ENCODE measurements at places on chromosomes 3 and 15. TPM values are rescaled to one million over a fixed set of nuclear protein-coding genes. Genes with fewer than 3 reads are reported as not detected.

GRCh38 chr3:152385761-152386160 lies 117.0 kb downstream of the MBNL1 start:
- DNase-seq, result no peak

DNA sequence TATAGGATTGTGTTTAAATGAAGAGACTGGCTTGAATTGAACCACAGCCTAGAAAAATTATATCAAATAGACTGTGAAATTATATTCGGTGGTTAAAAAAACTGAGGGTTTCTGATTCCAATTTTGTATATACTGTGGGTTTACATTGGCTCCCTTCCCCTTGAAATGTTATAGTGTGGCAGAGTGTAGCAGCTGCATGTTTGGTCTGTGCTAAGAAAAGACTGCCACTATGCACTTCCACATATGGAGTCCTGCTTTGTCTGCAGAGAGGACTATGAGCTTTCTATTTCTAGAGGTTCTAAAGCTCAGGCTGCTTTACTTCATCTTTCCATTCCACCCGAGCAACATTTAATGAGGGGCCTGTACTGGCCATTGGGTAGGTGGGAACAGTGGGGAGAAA lies 112.3 kb downstream of the P3H2 start:
- no peak for DNase-seq

GRCh38 chr3:85821130-85821756 lies 862.5 kb downstream of the CADM2 start:
- no peak for DNase-seq

The VEPH1 gene
- 4.9 TPM for total RNA-seq

DNA sequence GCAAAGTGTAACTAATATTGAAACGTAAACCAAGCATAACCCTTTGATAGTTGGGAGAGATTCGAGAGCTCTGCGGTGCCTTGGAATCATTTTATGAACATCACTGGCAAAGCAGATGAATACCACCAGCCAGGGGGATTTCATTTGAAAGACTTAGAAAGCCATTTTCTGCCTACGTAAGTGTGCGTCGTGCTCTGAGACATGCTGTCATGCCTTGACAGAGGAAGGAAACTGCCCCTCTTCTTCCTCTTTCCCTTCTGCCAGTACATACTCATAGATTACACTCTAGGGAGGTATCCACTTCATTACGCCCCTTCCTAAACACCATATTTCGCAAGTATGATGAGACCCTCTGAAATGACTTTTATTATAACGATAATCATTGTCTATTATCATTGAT lies 3.3 kb upstream of the MTHFS start:
- no peak for DNase-seq

DNA sequence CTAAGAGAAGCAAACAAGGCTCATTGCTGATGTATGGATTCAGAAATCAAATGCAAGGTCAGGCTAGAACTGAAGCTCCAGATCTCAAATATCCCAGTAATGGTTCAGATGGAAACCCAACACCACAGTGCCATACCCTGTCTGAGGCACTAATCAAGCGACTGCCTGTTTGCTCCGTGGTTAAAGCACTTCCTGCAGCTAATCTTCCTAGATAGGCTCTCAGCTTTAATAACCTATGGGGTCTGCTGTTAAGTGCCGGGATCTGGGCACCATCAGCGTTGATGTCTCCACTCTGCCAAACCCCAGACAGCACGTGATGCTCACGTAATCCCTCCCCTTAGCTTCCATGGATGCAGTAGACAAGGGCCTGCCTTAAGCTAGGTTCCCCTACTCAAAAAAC lies 262.6 kb downstream of the MECOM start:
- DNase-seq, result no peak

The SLC22A13 gene
- total RNA-seq, result 0.47 TPM

The GALNT15 gene
- total RNA-seq, result 0.05 TPM

The XYLB gene
- total RNA-seq, result 14.0 TPM

The STAG1 gene
- total RNA-seq, result 29.4 TPM

The BCHE gene
- total RNA-seq, result not detected

GRCh38 chr3:171460725-171461524 lies 720 bp upstream of the TNIK start:
- DNase-seq, result peak; percentile 44

The SNX22 gene
- total RNA-seq, result 6.3 TPM

DNA sequence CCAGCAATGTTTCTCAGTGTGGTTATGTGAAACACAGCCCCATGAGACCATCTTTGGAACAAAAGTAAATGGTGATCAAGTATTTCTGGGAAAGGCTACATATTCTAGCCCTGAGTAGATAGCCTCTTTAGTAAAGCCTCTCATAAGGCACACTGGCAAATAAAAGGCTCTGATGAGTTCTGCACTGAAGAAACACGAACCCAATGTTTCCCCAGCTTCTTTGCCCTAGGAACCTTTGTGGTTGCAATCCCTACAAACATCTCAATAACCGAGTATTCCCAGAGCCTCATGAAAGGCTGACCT lies 41.8 kb downstream of the RAB6B start:
- no peak for DNase-seq

GRCh38 chr3:186477876-186478275 lies 66.3 kb downstream of the CRYGS start:
- no peak for DNase-seq

- no peak for DNase-seq
Measured at GRCh38 chr3:8020047-8020841, 481.4 kb upstream of the LMCD1 start.

The RLBP1 gene
- 0.12 TPM for total RNA-seq

DNA sequence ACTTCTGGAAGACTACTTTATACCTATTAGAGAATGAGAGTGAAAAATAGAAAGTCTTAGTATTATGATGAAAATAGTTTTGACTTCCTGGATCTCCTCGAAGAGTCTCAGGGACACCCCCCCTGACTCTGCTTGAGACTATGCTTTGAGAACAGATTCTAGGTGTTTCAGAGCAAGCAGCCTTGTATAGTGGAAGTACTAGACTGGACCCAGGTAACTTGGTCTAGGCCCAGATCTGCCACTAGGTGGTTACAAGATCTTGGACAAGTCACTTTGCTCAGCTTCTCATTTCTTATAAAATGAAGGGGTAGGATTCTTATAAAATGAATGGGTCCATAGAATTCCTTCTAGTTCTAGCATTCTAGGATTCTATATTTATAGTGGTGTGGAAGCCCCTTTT lies 9.1 kb downstream of the ABHD5 start:
- DNase-seq, result no peak

- DNase-seq, result no peak
Measured at GRCh38 chr3:195758721-195759353, 38.1 kb downstream of the MUC20 start.

DNA sequence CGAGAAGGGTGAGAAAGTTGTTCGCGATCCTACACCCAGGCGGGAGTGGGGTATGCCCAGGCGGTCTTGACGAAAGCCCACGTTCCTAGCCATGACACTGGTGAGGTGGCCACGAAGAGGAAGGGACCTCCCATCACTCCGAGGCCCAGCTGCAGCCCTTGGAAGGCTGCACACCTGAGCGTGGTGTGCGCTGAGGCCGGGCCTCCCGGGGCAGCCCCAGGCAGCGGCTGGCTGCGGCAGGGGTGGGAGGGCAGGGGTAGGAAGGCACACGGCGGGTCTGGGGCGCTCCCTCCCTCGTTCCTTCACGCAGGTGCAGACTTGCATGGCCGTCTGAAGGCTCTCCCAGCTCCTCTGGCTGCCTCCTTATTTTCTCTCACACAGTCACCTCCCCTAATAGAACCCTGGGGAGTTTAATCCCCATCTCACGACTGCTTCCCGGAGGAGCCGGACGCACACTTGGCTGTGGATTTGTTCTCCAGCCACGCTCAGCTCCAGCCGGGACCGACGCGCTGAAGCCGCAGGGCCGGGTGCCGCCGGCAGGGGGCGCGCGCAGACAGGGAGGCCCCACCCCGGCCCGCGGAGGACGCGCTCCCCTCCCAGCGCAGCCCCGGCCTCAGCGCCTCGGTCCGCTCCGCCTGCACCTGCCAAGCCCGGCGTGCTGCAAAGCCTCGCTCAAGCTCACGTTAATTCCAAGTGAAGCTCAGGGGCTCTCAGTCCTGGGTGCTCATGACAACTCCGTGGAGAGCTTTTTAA lies 37.8 kb upstream of the MUC4 start:
- no peak for DNase-seq

The WDR49 gene
- total RNA-seq, result 0.34 TPM

The CD276 gene
- 75.4 TPM for total RNA-seq

- no peak for DNase-seq
Measured at GRCh38 chr3:186307594-186308221, 54.3 kb downstream of the DGKG start.

- DNase-seq, result no peak
Measured at GRCh38 chr3:173618703-173619102, 221.2 kb downstream of the NLGN1 start.

The MSL2 gene
- 34.8 TPM for total RNA-seq

DNA sequence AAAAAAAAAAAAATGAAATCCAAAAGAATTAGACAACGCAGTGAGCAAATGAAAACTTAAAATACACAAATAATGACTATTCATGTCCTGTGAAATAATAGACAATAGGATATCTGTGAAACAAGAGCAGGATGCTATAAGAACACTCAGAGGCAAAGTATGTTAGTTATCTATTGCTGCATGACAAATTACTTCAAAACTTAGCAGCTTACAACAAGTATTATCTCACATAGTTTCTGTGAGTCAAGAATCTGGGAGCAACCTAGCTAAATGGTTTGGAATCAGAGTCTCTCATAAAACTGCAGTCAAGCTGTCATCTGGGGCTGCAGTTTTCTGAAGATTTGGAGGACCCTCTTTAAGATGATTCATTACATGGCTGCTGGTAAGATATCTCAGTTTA lies 36.5 kb upstream of the ZMAT3 start:
- DNase-seq, result no peak

DNA sequence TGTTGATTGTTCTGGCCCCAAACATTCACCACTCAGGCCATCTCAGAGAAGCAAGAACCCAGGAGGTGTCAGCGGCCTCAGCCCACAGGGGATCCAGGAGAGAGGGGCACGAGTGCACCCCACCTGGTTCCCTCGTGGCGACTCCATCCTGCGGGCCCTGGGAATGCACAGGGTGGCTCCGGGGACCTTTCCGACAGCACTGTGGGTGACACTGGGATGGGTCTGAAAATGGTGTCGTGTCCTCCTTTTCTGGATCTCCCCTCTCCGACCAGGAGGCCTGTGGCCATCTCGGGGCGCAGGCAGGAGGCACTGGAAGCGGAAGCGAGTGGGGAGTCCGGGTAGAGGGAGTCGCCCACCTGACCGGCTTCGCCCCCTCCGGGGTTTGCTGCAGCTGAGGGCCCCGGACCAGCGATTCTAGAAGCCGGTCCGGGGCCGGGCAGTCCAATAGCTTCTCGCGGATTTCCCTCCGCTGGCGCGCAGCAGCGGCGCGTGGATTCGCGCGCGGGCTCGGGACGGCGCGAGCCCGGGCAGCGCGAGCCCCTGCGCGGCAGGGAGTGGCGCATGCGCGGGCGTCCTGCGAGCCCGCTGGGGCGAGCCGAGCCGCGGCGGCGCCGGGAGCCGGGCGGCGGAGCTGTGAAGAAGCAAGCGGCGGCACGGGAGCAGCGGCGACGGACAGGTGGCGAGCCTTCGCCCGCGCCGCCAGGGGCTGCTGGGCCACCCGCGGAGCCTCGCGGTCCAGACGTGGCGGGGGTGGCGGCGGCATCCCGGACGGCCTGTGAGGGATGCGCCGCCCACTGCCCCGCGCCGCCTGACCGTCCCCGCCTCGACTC lies at the start of gene DOCK3:
DOCK3 (plus strand) TSS at position 579 of the 830 bp plus-strand sequence. CDS start 337 bp downstream, outside the sequence.
- no peak for DNase-seq

DNA sequence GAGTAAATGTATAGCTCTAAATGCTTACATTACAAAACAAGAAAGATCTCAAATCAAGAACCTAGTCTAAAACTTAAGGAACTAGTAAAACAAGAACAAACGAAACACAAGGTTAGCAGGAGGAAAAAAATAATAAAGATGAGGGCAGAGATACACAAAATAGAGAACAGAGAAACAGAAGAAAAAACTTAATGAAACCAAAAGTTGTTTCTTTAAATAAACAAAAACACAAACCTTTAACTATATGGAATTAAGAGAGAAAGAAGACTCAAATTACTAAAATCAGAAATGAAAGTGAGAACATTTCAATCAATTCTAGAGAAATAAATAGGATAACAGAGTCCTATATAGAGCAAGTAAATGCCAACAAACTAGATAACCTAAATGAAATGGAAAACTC lies 59.6 kb downstream of the DLG1 start:
- DNase-seq, result no peak
